ENCODE measurements at places on chromosomes 4 and X.

GRCh38 chr4:147736458-147736857 is 4.6 kb downstream of the ARHGAP10 start:
- DNase-seq = peak; percentile 81

DNA sequence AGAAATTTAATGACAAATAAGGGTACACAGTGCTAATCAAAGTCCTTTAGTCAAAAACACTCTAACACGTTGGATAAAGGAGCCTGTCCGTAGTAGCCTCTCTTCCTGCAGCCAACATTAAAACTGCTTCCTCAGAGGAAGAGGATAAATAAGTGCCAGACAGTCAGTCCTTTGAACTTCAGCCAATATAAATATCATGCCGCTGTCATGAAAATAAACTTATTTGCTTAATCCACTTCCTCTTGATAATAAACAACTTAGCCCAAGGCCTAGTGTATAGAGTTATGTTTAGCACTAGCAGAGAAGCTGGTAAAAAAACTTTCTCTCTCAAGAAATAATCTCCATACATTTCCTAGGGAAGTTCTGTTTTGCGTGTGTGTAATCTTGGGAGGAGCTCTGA is 196.7 kb downstream of the HS3ST1 start:
- DNase-seq = peak; percentile 0

DNA sequence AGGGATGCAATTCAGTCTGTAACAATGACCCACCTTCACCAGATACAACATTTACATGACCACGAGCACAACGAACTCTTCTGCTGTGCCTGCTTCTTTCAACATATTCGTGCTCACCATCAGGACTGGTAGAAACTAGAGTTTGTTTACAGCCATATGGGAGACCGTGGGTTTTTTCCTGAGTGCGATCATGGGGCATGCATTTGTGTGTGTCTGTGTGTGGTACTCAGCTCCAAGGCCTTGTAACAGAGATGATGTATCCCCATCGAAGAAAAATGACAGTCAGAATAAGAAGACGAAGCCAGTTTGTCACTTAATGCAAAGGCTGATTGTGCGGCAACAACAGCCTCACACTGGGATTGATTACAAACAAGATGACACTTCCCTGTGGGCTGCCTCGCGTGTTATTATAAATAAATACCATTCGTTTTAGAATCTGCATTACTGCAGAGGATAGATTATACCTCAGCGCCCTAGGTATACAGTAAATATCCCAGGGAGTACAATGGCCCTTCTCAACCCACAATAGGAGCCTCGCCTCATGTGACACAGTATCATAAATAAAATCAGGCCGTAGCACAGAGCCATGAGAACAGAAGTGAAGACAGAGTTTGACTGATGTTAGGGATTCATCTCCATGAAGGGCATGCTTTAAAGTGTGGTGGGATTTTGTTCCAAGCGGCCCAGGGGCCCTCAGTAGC is 97.3 kb upstream of the NOCT start:
- no peak for DNase-seq

DNA sequence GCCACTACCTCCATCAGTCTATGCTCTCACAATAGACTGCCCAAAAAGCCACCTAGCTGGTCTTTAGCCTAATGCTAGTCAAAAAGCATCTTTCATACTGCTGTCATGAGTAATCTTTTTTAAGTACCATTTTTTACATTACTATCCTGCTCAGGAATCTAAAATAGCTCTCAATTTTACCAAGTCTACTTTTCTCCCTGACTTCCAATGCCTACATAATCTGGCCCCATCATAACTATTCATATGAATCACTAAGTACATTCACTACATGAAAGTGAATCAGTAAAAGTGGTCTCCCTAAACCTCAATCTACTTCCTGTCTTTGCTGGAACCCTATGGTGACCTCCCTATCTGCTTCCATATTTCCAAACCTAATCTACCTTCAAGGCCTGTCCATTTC is 105.9 kb downstream of the THOC2 start:
- peak; percentile 70 for DNase-seq

DNA sequence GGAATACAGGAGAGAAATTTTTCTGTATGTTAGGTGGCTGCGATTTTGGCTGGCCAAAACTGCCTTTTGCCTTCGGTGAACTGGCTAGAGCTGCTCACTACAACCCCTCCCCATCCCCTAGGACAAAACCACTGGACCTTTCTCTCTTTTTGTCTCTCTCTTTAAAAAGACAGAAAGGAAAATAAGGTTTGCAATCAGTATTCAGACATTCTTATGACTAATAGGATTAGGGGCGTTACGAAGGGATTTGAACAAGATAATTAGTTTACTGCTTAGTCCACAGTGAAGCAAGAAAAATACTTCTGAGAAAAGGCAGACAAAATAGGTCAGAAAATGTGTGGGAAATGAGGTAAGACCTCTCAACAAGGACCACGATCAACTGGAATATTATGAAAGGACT is 180.4 kb downstream of the SLIT2 start:
- DNase-seq = peak; percentile 40

DNA sequence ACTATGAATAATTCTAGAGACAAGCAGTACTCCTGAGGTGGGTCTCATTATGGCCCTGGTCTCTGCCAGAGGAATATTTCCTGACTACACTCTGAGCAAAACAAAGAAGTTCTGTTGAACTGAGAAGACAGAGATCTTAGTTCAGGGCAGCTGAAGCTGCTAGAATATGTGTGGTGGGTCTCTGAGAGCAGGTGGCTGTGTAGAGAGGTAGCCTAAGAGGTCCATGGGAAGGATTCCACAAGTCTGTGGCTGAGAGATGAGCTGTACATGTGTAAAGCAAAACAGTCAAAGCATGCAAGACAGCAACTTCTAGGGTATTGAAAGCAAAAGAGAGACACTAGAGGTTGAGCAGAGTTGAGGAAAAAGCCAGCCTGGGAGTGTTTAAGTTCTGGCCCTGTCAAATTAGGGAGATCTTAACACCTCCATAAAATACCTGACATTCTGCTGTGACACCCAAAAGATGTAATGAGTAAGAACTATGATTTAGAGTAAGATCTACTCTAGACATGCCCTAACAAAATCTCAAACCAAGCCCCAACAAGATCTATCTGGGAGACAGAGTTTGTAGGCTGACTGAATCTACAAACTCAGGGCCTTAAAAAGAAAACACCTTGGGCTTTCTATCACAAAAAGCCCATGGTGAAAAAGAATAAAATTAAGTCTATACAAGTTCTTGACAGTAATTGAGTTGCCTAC is 274.4 kb downstream of the BANK1 start:
- no peak for DNase-seq

GRCh38 chrX:118978451-118978850 is 4.0 kb downstream of the LONRF3 start:
- peak; percentile 50 for DNase-seq

DNA sequence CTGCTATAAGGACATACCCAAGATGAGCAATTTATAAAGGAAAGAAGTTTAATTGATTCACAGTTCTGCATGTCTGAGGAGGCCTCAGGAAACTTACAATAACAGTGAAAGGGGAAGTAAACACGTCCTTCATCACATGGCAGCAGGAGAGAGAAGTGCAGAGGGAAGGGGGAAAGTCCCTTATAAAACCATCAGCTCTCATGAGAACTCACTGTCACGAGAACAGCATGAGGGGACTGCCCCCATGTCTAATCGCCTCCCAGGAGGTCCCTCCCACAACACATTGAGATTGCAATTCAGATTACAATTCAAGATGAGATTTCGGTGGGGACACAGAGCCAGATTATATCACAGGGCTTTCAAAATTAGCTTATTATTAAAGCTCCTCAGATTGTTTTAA is 209.5 kb upstream of the PPP3CA start:
- DNase-seq = no peak

DNA sequence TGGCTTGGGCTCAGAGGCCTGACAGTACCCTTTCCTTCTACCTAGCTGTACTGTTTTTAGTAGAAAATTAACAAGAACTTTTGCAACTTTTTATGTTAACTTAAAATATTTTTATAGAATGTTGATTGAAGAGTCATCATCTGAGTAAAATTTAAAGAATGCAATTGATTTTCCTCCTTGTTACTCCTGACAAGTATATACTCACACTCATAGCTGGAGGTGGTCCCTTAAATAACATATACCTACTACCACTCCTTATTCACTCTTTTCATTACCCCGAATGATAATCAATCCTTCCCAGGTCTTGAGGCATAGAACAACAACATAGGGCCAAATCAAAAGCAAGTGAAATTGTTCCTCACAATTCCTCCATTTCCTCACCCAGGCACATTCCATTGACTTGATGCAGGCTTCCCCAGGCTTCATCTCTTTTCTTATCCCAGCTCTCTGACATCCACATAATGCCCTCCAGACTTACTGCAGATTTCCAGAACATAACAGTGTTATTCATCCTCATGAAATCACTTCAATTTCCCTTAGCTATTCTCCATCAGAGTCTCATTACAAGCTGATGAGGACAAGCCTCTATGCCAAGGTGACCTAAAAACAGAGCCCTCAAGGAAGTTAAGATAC is 73.2 kb upstream of the ANXA10 start:
- peak; percentile 14 for DNase-seq

GRCh38 chrX:145953628-145954027 is 136.0 kb downstream of the SLITRK2 start:
- DNase-seq = no peak

GRCh38 chr4:113623274-113623894 is 138.2 kb downstream of the CAMK2D start:
- DNase-seq = no peak

GRCh38 chr4:40621229-40621591 is 8.5 kb downstream of the RBM47 start:
- DNase-seq = peak; percentile 61

GRCh38 chrX:42714981-42715700 is 62.8 kb downstream of the PPP1R2C start:
- peak; percentile 58 for DNase-seq

DNA sequence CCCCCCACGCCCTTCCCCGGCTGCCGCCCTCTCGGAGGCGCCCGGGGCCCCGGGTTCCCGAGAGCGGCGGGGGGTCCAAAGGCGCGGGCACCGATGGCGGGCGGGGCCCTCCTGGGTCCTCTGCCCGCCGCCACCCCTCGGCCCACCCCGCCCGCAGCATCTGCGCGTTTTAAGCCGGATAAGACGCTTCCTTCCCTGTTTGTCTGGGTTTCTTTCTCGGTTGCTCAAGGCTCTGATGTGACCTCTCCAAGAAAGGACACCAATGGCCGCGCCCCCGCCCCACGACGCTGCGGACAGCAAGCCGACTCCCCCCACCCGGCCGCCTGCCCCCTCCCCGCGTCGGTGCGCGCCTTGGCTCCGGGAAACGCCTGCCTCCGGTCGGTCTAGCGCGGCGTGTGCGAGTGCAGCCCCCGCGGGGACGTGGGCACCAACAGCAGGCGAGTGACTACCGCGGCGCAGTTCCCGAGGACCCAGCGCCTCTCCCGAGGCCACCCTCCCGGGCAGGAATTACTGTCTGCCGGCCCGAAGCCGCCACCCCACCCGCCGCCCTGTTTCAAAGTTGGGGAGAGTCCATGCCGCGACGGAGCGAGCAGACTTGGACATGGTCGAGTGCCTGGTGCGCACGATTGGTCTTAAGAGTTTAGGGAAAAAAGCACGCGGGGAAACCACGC is 21.1 kb upstream of the HMX1 start:
- no peak for DNase-seq

GRCh38 chr4:103403619-103404018 is 205.5 kb upstream of the CENPE start:
- no peak for DNase-seq

- DNase-seq = no peak
These were observed 516.6 kb downstream of the PCDH18 start for GRCh38 chr4:137015426-137016409.

- peak; percentile 2 for DNase-seq
These were observed 1170.5 kb upstream of the AGA start for GRCh38 chr4:178612733-178613132.

DNA sequence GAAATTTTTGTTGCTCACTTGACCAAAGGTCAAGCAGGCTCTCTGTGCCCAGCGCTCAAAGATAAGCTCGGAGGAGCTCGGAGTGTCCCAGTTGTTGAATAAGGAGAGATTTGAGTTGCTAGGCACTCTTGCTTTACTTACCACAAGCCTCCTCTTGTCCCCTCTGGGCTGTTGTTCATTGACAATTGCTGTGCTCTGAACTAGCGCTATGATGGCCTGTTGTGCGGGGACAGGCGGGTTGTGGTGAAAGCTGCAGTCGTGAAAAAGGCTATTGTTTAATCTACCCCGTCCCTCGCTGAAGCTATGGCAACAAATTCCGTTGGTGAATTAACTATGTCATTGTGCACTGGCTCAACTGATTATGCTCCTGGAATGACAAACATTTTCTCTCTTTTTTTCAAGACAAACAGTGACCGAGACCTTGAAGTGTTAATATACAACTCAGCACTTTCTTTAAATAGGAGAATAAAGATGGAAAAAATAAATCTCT is 21.0 kb upstream of the POLA1 start:
- no peak for DNase-seq

DNA sequence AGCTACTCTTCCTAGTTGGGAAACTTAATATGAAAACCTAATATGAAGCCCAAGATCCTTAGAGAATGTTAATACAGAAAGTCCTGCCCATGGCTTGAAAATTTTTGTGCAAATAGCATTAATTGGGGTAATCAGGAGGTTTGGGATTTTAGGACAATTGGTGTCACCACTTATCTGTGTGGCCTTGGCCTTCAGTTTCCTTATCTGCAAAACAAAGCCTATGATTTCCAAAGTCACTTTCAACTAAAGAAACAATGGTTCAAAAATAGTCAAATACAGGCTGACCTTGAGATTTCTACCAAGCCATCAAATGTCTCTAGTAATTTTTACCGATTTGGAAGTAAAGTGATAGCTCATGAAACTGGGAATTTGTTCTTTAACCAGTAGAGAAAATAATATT is 40.2 kb upstream of the FAM9C start:
- DNase-seq = no peak

GRCh38 chr4:78661921-78662521 is 110.5 kb downstream of the ANXA3 start:
- peak; percentile 44 for DNase-seq

DNA sequence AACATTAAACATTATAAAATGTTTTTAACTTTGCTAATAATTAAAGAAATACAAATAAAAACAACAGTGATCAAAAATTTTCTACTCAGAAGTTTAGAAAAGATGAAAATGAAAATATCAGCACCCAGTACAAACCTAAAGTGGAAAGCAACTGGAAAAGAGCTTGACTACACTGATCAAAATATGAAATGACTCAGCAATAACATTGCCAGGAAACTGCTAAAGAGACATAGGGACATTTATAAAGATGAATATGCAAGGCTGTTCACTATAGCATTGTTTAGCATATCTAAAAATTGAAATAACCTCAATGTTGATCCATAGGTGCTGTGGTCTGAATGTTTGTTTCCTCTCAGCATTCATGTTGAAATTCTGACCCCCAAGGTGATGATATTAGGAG is 88.5 kb upstream of the NOCT start:
- no peak for DNase-seq

- no peak for DNase-seq
These were observed 82.5 kb downstream of the LCORL start for GRCh38 chr4:17939054-17939453.

DNA sequence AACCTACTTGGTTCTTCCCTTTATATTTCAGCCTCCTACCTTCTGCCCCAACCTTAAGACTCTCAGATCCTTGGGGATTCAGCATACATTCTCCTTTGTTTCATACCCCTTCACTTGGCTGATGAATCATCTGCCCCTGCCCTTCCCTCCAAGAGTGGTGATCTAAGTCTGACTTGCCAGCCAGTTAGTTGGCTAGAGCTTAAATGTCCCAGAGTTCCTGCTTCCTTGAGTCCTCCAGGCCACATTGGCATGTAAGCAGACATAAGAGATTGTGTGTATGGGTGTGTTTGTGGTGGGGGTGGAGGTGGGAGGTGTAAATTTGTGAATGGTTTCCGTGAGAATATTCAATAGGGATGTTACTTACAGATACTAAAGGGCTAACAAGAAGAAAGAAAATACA is 3.7 kb upstream of the TEX13D start:
- DNase-seq = peak; percentile 29
